ENCODE measurements at places on chromosomes 4 and X. TPM values are rescaled to one million over a fixed set of nuclear protein-coding genes. Genes with fewer than 3 reads are reported as not detected.

- H3K4me3 ChIP-seq = no peak overlapping the region
- no peak overlapping the region for H3K27ac ChIP-seq
- no peak for DNase-seq
- H3K27me3 ChIP-seq = no peaks in the 10 kb centered on the region
- no peaks in the 10 kb centered on the region for H3K36me3 ChIP-seq
Observed at GRCh38 chr4:189869236-189869635, 71.4 kb upstream of the FRG1 start.

DNA sequence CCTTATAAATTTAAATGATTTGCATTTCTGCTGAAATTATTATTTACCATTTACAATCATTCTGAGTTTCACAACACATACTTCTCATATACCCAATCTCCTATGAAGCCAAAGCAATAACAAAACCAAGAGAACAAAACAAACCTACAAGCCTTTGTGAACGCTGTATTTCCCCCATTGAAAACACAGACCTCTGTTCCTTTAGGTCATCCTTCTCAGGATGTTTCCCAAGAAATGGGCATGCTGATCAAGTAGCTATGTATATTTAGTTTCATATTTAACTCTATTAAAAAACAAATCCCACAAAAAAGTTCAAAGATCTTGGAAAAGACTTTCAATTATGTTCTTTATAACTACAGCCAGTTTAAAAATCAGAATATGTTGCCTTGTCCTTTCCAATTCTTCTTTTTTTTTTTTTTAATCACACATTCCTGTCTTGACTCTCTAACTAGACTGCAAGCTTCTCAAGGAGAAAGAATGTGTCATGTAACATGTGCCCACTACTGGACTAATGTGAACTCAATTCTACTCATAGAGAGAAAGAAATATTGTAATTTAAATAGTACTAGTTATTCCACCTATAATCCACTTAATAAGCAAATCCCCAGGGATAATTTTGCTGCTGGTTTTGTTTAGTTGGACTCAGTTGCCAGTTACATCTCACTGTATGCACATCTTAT, 84.3 kb upstream of the PRSS48 start:
- H3K27me3 ChIP-seq = no peaks in the 10 kb centered on the region
- no peak overlapping the region for H3K27ac ChIP-seq
- H3K4me3 ChIP-seq = no peak overlapping the region
- no peak for DNase-seq

DNA sequence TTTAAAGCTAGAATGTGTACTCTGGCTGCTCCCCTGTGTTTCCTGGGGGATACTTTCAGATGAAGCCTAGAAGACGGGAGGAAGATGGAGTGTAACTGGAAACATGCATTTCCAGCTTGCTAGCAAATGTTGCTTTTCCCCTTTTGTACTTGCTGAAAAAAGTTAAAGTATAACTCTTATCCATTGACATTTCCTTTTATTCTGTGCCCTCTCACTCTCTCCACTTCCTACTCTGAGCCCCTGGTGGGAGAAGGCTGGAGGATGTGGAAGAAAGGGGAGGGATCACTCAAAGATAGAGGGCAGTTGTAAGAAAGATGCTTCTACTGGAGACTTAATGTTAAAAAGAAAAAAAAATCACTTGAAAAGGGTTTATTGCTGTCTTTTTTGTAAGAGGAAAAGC, 396.5 kb downstream of the DTHD1 start:
- H3K27ac ChIP-seq = no peak overlapping the region
- H3K4me1 ChIP-seq = no peaks in the 10 kb centered on the region
- DNase-seq = no peak
- no peaks in the 10 kb centered on the region for H3K36me3 ChIP-seq
- no peaks in the 10 kb centered on the region for H3K27me3 ChIP-seq

DNA sequence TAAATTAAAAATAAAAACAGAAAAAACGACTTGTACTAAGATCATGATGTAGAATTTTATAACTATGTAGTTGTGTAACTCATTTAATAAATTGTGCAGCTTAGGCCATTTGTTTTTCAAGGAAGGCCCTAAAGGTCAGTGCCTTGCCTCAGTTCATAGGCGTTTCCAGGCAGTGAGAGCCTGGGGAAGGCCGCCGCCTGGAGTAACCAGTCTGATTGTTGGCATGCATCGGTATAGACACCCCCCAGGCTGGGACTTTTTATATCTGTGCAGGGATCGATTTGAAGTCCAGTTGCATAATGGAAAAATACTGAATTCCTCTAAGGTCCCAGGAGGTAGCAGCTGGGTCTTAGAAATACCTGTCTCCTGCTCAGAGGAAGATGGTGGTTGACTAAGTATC, 77.2 kb downstream of the TMEM131L start:
- no peak overlapping the region for H3K27ac ChIP-seq
- no peak for DNase-seq
- no peaks in the 10 kb centered on the region for H3K36me3 ChIP-seq
- H3K27me3 ChIP-seq = no peaks in the 10 kb centered on the region
- H3K4me3 ChIP-seq = no peak overlapping the region

DNA sequence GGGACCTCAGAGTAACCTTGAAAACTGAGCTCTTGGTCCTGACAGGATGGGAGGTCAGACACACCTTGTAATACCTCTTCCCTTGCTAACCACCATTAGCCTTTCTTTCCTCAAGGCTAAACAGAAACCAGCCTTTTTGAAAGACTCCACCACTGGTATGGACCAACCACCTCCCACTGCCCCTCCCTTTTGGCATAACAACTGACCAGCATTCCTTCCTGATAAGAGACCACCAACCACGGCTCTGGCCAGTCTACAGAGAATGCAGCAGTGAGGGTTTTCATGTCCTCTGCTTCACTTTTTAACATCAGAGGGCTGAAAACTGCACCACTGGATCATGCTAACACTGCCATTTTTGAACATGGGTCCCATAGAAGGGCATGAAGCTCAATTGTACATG, 100.2 kb upstream of the MID1IP1 start:
- no peak overlapping the region for H3K27ac ChIP-seq
- DNase-seq = peak; percentile 48
- no peaks in the 10 kb centered on the region for H3K4me1 ChIP-seq

DNA sequence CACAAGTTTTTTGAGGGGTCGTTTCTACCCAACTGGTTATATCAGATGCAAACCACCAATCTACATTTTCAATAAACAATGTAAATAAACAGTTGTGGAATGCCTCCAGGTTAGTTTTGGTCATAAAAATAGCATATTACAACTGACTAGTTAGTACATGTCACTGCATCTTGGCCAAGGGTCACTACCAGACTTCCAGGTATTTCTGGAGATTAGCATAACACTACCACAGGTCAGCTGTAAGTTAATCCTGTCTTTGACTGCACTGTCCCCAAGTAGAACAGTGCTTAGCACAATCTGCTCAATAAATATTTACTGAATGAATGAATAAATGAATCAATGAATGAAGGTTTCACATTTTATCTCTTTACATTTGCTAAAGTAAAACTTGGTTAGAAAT, 64.4 kb downstream of the TBC1D19 start:
- H3K4me3 ChIP-seq = no peak overlapping the region
- no peaks in the 10 kb centered on the region for H3K4me1 ChIP-seq
- no peaks in the 10 kb centered on the region for H3K36me3 ChIP-seq
- H3K27me3 ChIP-seq = no peaks in the 10 kb centered on the region
- H3K27ac ChIP-seq = no peak overlapping the region
- DNase-seq = no peak

GRCh38 chr4:157014621-157015591, 43.3 kb upstream of the PDGFC start:
- DNase-seq = peak; percentile 55
- no peak overlapping the region for H3K4me3 ChIP-seq
- H3K27ac ChIP-seq = no peak overlapping the region
- H3K27me3 ChIP-seq = peaks cover 20% of the 10 kb centered on the region

DNA sequence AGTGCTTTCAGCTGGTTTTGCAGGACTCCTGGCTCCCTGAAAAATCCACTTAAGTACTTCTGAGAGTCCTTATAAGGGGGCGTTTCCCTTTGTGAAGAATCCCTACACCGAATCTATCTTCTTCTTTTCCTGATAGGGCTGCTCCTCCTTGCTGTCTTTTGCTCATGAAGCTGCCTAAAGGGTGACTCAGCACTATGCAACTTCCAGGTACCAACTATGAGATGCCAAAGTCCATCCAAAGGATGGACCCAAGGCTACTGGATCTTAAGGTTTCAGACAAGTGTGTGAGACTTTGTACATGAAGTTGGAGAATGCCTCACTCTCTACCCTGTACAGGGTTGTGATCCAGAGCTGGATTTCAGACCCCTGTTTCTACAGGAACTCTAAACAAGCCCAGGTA, 485.0 kb upstream of the FAT1 start:
- H3K27ac ChIP-seq = no peak overlapping the region
- no peaks in the 10 kb centered on the region for H3K36me3 ChIP-seq
- H3K4me3 ChIP-seq = no peak overlapping the region
- H3K27me3 ChIP-seq = no peaks in the 10 kb centered on the region
- no peak for DNase-seq

- H3K36me3 ChIP-seq = no peaks in the 10 kb centered on the region
- H3K27me3 ChIP-seq = no peaks in the 10 kb centered on the region
- H3K27ac ChIP-seq = no peak overlapping the region
- no peak overlapping the region for H3K4me3 ChIP-seq
- DNase-seq = no peak
Observed at GRCh38 chrX:154594491-154594890, 9.6 kb downstream of the CTAG1A start.

GLUD2 gene
- total RNA-seq = 3.6 TPM

SMARCAD1 gene
- total RNA-seq = 85.5 TPM

DBET gene
- total RNA-seq = not detected

ENPEP gene
- total RNA-seq = 9.4 TPM

SPATA18 gene
- 3.3 TPM for total RNA-seq

WNK3 gene
- total RNA-seq = 30.7 TPM

SLIT2 gene
- 5.4 TPM for total RNA-seq
